ENCODE measurements at places on chromosomes 3 and 15. TPM values are rescaled to one million over a fixed set of nuclear protein-coding genes. Genes with fewer than 3 reads are reported as not detected.

GRCh38 chr3:48118928-48119327 is 69.3 kb downstream of the CDC25A start:
- no peak for DNase-seq

- DNase-seq, result no peak
Measured at GRCh38 chr3:48881006-48881405, 17.7 kb downstream of the SLC25A20 start.

- no peak for DNase-seq
Measured at GRCh38 chr3:82236257-82236656, 474.8 kb upstream of the GBE1 start.

ARGFX gene
- not detected for total RNA-seq

RARB gene
- 0.16 TPM for total RNA-seq

DNA sequence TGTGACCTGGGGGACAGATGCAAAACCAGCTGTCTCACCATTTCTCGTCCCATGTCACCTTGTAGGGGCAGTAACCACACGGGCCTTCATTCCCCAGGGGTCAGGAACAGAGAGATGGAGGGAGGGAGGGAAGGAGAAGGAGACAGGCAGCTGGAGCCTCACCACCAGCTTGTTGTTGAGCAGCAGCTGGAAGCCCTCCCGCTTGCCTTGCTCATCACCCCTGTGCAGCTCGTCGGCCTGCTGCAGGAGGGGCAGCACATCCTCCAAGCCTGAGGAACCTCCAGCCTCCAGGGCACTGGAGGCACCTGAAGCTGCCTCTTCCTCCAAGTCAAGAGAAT is 10.3 kb downstream of the RMDN3 start:
- DNase-seq, result no peak

GRCh38 chr3:196650740-196651311 is 11.3 kb downstream of the NRROS start:
- DNase-seq, result peak; percentile 90

GRCh38 chr3:106929081-106929480 is 448.2 kb upstream of the CCDC54 start:
- DNase-seq, result no peak

ALS2CL gene
- 0.13 TPM for total RNA-seq

DNA sequence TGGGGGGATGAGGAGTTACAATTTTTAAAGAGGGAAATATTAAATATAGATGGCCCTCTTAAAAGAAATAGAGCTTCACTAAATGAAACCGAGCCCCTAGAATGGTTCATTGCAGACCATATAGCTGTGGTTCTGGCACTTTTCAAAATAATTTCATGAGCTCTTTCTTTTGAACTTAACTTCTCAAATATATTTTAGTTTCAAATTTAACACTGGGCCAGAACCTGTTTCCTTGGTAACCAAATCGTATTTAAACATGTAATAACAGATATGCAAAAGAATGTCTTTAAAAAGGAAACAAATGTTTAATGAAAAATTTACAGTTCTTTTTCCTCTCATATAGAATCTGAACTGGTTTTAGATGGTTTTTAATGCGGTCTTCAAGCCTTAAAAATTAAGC is 20.1 kb downstream of the ZBTB38 start:
- DNase-seq, result no peak

GRCh38 chr15:79076661-79077060 is 13.9 kb downstream of the RASGRF1 start:
- no peak for DNase-seq

DNA sequence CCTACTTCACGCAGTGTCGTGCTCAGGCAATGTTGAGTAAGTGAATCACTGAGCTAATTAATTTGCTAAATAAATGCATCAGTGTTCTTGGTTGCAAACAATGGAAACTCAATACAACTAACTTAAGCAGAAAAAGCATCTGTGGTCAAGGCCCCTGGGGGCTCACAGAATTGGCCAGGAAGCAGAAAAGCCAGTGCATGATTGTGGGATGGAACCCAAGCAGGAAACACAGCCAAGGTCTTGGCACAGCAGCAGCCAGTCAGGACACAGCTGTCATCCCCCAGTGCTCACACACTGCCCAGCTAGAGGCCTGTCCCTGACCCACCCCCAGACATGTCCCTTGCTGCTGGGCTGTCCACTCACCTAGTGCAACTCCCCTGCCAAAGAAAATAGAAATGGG is 85.9 kb downstream of the AQP9 start:
- DNase-seq, result no peak

C15orf62 gene
- total RNA-seq, result 0.45 TPM

- no peak for DNase-seq
Measured at GRCh38 chr3:177041730-177042551, 155.3 kb downstream of the TBL1XR1 start.

- DNase-seq, result peak; percentile 28
Measured at GRCh38 chr3:142844339-142844977, 44.4 kb downstream of the PCOLCE2 start.

- no peak for DNase-seq
Measured at GRCh38 chr3:17039594-17039993, 154.8 kb downstream of the PLCL2 start.

SPTBN5 gene
- 0.02 TPM for total RNA-seq

DNA sequence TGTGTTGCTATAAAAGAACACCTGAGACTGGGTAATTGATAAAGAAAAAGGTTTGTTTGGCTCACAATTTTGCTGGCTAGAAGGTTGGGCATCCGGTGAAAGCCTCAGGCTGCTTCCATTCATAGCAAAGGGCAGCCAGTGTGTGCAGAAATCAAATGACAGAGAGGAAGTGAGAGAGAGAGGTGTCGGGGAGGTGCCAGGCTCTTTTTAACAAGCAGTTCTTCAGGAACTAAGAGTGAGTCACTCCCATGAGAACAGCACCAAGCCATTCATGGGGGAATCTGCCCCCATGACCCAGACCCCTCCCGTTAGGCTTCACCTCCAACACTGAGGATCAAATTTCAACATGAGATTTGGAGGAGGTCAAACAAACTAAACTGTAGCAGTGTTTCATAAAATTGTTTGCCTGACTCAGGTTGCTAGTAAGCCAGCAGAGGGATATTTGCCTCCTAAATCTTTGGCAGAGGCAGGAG is 4.5 kb upstream of the PARP15 start:
- peak; percentile 13 for DNase-seq

GRCh38 chr3:186075931-186076567 is 32.8 kb downstream of the ETV5 start:
- DNase-seq, result no peak

DNA sequence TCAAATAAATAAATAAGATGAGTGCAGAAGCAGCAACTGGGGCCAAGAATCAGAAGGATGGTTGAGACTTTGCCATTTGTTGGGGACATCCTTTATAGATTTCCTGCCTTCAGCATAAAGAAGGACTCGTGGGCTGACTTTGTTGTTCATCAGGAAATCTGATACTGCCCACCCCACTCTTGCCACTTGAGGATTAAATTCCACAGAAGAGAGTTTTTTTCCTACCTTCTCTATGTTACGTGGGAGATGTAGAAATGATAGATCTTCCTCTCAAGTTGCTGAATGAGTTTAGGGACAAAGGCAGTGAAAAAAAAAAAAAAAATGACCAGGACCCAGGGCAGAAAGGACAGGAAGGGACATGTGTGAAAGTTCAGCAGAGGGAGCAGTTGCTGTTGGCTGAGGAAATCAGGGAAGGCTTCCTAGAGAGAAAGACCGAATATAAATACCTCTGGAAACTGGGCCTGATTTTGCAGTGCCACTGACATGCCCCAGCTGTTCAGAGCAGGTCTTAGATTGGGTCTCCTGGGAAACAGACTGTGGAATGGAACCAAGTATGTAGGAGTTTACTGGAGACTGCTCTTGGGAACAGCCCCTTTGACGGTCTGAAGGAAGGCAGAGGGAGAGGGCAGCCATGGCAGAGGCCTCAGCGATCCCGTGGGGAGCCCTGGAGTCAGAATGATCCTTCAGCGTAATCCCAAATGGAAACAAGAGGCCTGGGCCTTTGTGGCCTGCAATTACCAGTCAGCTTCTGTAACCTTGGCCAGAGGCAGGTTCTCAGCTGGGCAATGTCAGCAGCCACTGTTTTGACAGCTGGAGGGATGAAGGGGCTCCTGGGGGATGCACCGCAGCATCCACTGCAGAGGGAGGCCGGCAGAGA is 50.9 kb downstream of the C3orf20 start:
- DNase-seq, result no peak

DNA sequence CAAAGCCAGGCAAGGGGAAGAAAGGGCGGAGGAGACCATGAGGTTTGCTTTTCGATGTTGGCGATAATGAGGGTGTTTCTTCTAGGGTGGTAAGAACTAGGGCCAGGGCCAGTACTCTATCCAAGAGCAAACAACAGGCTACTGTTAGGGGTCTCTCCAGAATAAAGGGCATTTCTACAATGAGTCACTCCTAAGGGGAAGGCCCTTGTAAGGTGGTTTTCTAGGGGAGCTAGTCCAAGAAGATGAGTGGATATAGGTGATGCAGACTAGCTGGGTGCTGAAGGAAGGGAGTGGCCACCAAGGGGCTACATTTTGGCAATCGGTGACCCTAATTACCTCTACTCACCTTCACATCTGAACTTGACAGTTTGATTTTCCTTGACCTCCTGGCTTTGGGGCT is 148.5 kb upstream of the HACD2 start:
- no peak for DNase-seq

ZPLD1 gene
- not detected for total RNA-seq

DNA sequence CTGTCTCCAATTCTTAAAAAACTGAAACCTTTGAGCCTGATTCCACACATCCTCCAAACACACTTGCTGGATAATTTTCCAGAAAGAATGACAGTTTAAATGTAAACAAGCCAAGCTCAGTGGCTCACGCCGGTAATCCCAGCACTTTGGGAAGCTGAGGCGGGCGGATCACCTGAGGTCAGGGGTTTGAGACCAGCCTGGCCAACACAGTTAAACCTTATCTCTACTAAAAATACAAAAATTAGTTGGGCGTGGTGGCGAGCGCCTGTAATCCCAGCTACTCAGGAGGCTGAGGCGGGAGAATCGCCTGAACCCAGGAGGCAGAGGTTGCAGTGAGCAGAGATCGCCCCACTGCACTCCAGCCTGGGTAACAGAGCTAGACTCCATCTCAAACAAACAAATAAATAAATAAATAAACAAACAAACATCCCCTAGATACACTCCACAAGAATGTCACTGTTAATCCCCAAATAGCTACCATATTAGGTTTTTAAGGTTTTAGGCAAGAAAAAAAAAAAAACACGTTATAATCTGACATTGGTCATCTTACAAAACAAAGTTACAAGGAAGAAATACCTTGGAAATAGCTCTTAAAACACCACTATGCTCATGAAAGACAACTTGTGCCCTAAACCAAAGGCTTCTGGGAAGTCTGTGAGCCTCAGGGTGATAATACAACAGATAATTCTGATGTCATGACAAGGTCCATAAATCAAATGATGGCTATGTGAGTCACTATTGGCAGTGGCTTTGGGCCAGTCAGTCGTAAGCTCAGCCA is 13.2 kb downstream of the TNIK start:
- DNase-seq, result peak; percentile 23

GRCh38 chr3:18424729-18425640 is at the start of gene SATB1:
Gene SATB1, minus strand, starts transcription at chr3:18425339. Its CDS starts 4,372 bp downstream, at chr3:18420967.
- DNase-seq, result peak; percentile 41

DNA sequence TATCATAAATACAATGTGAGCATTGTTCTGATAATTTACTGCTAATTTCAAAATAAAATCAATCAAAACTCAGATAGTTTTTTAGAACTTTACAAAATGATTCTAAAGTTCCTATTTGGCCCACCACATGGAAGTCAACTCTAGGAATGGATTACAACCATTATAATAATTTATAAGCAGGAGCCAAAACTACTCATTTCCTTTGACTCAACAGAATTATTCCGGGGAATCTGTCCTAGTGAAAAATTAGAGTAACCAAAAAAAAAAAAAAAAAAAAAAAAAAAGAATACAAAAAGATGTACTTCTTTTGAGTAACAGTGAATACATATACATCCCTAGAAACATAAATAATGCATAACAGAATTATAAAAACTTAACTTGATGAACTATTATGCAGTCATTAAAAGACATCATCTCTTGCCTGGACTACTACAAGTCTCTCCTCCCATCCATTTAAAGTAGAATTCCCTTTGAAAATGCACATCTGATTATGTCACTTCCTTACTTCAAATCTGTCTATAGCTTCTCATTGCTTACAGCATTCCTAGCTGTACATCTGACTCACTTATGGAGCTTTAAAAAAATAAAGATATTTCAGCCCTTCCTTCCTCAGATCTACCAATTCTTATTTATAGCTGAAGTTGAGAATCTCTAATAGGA is 43.4 kb downstream of the HDGFL3 start:
- DNase-seq, result no peak

DNA sequence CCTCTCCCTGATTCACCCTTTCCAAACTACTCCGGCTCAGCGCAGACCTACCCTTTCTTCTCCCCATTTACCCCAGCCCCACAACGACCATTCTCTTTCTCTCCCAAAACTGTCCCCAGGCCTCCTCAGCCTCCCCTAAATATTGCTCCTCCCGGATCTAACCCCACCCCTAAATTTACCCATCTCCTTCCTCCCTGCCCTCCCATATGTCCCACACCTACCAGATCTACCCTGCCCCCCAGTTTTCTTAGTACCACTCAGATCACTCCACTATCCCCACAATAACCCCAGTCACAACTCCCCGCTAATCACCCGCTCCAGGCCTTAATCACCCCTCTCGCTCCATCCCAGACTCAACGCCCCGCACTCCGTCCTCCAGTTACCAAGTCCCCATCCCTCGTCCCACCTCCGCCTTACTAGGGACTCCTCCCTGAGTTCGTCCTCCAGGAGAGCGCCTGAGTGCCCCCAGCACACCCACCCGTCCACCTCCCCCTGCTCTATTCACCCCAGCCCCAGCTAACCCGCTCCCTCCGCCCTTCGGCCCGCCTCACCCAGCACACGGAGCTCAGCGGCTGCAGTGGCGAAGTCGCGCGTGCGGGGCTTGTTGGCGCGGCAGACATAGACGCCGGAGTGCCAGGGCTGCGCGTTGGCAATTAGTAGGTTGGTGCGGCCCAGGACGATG is 18.6 kb upstream of the IGDCC3 start:
- no peak for DNase-seq

All from K562 (cell line).